ENCODE measurements at places on chromosomes 4 and X.

DNA sequence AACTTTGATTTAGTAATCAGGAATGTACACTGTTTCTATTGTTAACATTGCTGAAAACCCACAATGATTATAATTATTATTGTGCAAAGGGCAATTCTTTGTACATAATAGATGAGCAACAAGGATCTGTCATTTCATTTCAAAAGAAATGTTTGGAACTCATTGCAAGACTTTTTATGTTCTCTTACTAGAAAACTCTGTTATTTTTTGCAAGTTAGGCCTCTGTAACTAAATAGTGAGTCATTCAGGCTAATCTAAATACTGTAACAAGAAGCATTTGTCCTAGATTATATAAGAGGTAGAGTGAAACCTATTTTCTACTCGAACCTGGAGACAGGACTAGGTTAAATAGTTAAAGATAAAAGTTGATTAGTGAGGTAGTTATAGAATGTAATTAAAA is 93.2 kb upstream of the FAM47B start:
- DNase-seq = no peak

GRCh38 chrX:104137496-104137895 is 19.3 kb downstream of the SLC25A53 start:
- DNase-seq = no peak

DNA sequence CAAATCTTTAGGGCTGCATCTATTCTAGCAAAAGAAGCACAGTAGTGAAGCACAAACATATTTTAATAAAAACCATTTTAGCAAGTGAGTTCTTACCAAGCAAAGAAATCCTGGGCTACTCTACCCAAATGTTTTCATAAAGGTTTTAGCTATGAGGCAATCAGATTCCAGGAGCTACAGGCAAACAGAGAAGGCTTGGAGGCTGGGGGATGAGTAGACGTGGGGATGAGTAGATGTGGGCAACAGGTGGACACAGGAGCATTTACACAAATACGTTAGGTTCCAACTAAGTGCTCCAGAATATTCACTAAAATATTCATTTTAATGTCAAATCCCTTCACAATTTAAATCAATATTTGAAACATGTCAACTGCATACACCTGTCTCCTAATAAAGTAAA is 34.5 kb downstream of the ATP11C start:
- DNase-seq = no peak

GRCh38 chrX:29318012-29318411 is 730.8 kb downstream of the IL1RAPL1 start:
- DNase-seq = no peak

DNA sequence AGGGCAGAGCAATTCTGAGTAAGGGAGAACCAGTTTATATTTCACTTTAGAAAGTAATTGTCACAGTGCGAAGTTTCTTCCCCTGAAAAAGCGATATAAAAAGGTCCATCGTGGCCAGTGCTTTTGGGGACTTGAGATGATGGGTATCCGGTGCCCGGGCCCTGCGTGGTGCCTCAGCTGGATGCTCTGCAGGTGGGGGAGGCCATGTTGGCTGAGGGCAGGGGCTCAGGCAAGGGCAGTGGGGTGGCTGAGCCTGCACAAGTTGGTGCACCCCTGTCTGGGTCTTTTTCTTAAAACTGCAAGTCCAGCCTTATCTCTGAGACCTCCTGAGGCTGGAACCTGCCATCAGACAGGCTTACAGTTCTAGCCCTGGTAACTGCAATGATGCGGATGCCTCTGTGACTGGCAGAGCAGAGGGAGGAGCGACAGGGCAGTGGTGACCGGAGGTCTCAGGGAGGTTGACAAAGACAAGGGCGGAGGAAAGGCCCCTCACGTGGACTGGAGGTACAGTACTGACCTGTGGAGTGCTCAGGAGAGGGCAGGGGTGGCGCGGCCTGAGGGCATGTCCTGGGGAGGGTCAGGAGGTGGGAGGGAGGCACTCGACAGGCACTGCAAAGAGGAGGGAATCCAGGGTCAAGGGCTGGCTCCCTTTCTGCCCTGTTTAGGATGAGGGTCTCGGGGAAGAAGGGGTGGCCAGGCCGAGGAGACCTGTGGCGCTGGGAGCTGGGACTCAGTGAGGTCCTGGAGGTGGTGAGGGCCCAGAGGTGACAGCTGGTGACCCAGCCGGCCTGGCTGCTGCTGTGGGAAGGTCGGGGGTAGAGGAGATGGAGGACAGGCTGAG is 1.8 kb downstream of the RGS12 start:
- DNase-seq = no peak

- DNase-seq = no peak
These were observed 329.7 kb downstream of the EPHA5 start for GRCh38 chr4:65340382-65341109.

GRCh38 chr4:55358668-55359067 is 12.6 kb downstream of the SRD5A3 start:
- DNase-seq = peak; percentile 95

DNA sequence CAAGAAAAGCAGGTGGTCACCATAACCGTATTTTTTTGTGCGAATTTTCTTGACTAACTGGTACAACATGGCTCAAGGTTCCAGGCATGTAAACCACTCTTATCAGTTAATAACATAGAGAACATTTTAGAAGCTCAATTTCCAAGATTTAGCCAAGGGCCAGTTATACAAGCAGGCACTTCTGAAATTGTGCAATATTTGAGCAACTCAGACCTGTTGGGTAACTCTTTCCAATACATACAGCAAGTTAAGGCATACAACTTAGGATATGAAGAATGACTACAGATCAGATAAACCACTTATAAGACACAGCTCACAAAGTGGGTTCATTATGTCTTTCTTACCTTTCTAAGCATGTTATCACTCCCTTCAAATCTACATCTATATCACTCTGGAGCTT is 43.9 kb downstream of the ZNF280C start:
- DNase-seq = peak; percentile 13

DNA sequence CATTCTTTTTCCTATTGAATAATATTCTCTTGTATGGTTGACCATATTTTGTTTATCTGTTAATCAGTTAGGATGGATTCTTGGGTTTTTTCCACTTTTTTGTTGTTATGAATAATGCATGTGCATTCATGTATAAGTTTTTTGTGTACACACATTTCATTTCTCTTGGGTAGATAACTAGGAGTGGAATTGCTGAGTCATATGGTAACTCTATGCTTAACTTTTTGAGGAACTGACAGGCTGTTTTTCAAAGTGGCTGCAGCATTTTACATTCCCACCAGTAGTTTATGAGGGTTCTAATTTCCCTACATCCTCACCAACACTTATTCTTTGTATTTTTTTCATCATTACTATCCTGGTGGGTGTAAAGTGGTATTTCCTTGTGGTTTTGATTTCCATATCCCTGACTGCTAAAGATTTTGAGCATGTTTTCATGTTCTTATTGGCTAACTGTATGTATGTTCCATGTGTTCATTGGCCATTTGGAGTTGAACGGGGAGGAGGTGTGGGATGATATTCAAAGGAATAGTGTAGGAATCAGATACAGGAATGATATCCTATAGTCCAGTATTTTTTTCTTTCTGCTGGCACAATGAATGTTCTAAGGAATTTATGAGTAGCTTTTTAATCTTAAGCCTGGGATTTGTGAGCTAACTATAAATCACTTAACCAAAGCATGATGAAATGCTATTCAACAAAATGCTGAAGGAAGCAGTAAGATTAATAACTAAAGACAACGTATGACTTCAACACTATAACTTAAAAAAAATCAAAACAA is 114.3 kb downstream of the AMELX start:
- DNase-seq = no peak

GRCh38 chrX:46882266-46882665 is 30.0 kb upstream of the JADE3 start:
- DNase-seq = no peak

DNA sequence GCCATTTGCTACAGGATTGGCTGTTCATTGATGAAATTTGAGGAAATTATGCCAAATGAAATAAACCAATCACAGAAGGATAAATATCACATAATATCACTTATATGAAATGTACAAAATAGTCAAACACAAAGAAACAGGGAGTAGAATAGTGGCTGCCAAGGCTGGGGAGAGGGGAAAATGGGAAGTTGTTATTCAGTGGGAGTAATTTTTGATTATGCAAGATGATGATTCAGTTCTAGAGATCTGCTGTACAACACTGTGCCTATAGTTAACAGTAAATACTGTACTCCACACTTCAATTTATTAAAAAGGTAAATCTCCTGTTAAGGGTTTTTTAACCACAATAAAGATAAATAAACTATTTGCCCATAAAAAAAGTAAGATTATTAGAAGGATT is 101.1 kb downstream of the TMA16 start:
- DNase-seq = peak; percentile 80

GRCh38 chr4:158122501-158122900 is 50.3 kb downstream of the GASK1B start:
- DNase-seq = no peak

- DNase-seq = no peak
These were observed 694.5 kb upstream of the SLIT2 start for GRCh38 chr4:19557161-19557560.

DNA sequence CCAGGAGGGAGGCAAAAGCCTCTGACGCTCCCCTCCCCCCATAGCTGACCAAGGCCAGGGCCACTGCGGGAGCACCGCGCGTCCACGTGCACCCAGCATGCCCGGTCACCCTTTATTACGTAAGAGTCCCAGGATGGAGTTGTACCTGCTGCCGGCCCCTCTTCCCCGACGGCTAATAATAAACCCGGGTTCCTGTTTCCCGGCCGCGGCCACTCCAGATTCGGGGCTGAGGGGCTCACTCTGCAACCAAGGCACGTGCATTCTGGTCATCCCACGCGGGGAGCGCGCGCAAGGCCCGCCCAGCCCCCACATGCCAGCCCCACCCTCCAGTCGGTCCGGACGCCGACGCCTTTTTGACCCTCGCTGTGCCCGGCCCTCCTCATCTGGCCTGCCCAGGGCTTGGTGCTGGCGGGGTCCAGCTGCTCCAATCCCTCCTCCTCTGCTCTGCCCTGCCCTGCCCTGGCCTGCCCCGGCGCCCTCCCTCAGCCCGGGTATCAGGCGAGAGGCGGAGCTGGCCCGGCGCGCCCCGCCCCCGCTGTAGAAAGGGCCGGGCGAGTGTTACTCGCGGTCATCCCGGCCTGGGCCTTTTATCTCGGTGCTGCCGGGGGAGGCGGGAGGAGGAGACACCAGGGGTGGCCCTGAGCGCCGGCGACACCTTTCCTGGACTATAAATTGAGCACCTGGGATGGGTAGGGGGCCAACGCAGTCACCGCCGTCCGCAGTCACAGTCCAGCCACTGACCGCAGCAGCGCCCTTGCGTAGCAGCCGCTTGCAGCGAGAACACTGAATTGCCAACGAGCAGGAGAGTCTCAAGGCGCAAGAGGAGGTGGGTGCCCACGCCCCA is 2.6 kb downstream of the MID1IP1 start:
- DNase-seq = peak; percentile 83

DNA sequence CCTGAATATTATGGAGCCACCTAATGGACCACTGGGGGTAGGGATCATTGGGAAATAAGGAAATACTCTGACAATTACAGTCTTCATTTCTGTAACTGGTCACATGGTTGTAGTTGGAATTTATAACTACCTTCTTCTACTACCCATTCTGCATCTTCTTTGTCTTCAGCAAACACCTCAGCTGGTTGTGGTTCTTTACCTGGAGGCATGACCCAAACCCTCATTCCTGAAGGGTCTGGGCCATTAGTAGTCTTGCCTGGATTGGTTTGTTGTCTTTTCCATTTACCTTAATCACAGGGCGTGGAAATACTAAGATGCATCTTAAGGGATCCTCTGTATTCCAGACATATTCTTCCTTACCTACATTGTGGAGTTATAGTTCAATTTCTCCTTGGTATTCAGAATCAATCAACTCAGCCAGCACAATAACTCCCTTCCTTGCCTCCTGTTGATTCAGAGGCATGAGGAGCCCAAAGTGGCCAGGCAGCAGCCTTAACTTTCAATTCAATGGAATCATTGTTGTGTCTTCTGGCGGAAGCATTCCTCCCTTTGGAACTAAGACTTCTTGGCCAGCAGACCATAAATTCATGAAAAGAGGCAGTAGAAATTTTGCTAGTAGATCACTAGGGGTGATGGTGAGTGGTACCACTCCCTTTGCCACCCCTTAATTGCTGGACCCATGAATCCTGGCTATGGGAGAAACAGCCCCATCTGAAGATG is 75.7 kb upstream of the RAP2C start:
- DNase-seq = no peak

DNA sequence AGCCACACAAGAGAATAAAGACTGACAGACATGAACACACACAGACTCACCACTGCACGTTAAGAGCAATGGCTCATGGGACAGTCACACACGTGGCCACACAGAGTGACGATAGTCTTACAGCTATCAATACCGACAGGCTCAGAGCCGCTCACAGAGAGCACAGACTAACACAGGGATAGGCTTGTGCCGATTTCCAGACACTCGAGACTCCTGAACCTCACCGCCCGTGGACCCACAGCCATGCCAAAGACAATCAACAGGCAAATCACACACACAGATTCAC is 716 bp upstream of the SLC38A5 start:
- no peak for DNase-seq

- no peak for DNase-seq
These were observed 65.9 kb downstream of the AMOT start for GRCh38 chrX:112774651-112775293.

- DNase-seq = peak; percentile 59
These were observed 1577.0 kb upstream of the TENM3 start for GRCh38 chr4:180665994-180666824.

DNA sequence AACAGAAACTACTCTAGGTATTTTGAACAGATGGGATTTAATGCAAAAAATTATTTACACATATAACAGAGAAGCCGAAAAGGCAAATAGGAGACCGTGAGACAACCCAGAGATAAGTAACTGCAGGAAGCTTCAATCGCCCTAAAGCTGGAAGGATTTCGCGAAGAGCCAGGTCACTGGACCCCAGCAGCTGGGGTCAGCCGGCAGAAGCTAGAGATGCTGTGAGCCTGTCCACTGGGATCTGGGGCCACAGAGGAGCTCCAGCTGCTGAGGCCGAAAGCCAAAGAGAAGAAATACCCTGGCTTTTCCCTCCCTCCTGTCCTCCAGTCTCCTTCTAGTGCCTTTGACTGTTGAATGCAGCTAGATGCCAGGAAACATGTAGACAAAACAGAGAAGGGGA is 192.8 kb upstream of the BCOR start:
- no peak for DNase-seq

GRCh38 chr4:52657618-52658501 is 1.2 kb downstream of the USP46 start:
- no peak for DNase-seq

GRCh38 chrX:17737986-17738713 is 857 bp downstream of the SCML1 start:
- peak; percentile 22 for DNase-seq

Data from inflammatory macrophage treated with lipopolysaccharide for 1 hour (primary cell).